ENCODE measurements at places on chromosomes 1 and 21.

GRCh38 chr1:221565711-221566110 is 176.2 kb downstream of the DUSP10 start:
- no peak for DNase-seq

- no peak for DNase-seq
Observed at GRCh38 chr1:217273866-217274265, 357.0 kb downstream of the GPATCH2 start.

GRCh38 chr1:41802532-41803501 is 115.9 kb downstream of the HIVEP3 start:
- no peak for DNase-seq

DNA sequence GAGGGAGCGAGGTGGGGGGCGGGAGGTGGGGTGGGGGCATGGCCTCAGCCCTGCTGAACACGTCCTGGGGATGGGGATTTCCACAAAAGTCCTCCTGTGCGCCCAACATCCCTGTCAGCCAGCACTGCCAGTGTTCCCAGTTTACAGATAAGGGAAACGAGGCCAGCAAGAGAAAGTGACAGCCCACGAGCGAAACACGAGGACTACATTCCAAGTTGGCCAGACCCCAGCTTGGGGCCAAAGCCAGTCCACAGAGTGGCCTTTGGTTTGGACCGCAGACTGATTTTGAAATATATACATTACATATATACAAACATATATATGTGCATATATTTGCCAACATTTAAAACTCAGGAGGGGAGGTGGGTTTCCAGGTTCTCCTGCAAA is 5.0 kb downstream of the FBXO2 start:
- no peak for DNase-seq

- peak; percentile 58 for DNase-seq
Observed at GRCh38 chr1:7478809-7479499, 292.1 kb upstream of the VAMP3 start.

DNA sequence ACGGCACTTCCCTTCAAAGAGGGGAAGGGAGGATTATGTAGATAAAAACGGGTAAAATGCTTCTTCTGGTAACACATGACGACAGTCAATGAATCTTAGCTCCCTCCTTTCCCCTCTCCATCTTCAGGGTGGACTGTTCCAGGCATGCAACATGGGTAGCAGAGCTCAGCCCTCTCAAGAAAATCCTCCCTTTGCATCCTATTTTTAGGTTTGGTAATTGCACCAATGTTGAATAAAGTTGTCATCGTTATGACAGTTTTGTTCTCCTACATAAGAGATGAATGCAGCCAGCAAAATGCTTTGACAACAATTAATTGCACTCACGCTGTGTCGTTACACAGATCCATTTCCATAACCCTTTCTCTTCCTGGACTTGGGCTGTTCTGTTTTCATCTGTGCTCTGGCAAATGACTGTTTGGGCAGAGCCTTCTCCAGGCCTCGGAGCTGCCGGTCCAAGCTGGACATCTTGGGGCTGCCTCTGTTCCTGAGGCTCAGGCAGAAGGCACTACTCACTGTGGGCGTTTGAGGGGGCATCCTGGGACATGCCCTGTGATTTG is 127.6 kb downstream of the CNIH3 start:
- DNase-seq, result no peak

GRCh38 chr1:205365945-205366463 is 9.3 kb upstream of the KLHDC8A start:
- DNase-seq, result no peak

DNA sequence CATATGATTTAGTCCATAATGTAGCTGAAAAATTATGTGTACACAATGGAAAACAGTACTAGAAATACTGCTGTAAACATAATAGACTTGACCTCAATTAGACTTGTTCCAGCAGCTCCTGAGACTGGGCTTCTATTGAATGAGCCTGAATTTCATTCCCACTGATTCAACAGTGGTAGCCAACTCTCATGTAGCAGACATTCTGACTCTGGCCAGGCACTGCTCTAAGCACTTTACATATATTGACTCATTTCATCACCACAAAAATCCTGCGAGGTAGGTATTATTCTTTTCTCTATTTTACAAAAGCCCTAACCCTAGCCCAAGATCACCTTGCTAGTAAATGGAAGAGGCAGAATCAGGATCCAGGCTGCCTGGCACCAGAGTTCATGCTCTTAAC is 12.8 kb upstream of the CTSS start:
- no peak for DNase-seq

DNA sequence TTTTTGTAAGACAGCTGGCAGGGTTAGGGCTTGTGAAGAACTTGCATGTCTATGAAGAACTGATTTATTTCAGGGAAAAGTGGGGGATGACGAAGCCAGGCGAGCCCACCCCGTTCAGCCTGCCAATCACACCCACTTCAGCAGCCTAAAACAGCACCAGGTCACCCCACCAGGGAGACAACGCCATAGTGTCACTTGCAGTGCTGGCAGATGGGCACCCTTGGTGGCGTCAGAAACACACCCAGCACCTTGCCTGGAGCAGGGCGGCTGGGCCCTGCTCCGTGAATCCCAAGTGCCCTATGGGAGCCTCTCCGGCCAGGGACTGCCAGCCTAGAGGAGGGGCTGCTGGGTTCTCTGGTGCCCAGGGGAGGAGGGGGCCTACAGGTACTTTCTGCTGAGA is 5.0 kb upstream of the NADK start:
- no peak for DNase-seq

DNA sequence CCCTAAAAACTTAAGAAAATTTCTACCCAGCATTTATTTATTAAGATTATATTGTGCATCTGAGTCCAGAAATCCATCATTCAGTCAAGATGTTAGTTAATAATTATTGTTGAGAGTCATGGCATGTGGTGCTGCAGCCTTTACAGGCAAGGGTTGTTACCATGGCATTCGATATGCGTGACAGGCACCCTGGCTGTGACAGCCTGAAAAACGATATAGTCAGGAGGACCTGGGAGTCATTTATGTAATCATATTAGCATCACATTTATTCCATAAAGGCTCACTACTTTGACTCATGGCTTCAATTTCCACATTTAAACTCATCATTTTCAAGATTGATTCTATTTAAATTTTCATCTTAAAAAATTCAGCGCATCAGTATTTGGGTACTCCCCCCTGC is 68.0 kb downstream of the CACHD1 start:
- no peak for DNase-seq

DNA sequence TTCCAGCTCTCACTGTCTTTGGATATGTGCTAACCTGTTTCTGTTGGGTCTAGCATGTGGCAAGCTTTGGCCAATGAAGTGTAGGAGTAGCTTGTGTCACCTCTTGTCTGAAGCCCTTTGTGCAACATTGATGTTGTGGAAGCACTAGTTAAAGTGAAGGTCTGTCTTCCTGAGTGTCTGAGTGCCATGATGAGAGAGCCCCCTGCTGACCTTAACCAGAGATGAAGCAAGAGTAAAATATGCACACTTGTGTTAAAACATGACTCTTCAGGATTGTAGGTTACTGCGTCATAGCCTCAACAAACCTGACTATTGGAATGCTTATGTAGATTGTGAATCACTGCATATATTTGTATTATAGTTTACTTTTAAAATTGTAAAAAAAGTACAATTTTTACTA is 103.7 kb downstream of the NCAM2 start:
- DNase-seq, result peak; percentile 72

- DNase-seq, result no peak
Observed at GRCh38 chr1:245322673-245323072, 167.9 kb downstream of the KIF26B start.

DNA sequence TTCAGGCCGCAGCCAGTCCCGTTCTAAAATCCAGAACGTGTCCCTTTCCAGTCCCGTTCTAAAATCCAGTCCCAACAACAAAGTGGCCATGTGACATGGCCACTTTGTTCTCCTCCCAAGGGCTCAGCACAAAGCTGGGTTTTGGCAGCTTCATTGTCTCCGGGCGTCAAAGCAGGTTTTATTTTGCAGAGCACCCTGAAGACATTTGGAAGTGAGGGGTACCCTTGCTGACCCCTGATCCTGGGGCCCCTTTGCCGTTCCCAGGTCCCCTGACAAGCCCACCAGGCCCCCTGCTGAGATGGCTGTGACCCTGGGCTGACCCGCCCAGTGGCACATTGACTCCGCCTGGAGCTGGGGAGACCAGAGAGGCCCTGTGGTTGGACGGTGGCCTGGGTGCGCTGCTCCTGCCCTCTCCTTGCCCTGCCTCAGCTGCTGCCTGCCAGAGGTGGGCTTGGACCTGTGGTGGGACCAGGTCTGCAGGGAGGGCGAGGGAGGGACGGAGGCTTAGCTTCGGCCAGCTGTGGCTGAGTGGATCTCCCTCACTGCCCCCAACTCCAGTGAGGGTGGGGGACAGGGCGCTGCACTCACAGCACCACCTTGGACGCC is 4.3 kb downstream of the PFKL start:
- DNase-seq, result no peak

DNA sequence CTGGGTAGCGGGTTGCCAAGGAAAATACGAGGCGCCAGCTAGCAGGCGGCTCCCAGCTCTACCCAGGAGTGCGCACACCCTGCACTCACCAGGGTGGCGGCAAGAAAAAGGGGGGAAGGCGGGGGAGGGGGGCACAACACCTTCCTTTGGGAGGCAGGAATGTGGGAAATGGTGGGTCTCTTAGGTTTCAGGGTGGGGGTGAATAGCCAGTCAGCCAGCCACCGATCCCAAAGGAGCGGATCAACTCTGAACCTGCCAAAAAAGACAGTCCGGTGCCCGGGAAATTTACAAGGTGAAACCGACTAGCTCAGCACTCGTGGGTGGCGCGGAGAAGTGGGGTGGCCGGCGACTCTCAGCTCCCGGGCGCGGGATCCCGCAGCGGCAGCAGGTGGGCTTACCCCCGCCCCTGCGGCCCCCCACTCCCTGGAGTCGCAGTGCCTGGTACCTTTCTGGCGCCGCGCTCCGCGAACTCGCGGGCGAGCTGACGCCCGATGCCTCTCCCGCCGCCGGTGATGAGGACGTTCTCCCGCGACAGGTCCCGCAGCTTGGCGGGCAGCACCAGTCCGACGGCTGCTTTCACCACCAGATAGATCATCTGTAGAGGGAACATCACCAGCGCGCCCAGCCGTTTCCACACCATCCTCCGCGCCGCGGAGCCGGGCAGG is 1.2 kb downstream of the DHRS3 start:
- DNase-seq, result no peak

DNA sequence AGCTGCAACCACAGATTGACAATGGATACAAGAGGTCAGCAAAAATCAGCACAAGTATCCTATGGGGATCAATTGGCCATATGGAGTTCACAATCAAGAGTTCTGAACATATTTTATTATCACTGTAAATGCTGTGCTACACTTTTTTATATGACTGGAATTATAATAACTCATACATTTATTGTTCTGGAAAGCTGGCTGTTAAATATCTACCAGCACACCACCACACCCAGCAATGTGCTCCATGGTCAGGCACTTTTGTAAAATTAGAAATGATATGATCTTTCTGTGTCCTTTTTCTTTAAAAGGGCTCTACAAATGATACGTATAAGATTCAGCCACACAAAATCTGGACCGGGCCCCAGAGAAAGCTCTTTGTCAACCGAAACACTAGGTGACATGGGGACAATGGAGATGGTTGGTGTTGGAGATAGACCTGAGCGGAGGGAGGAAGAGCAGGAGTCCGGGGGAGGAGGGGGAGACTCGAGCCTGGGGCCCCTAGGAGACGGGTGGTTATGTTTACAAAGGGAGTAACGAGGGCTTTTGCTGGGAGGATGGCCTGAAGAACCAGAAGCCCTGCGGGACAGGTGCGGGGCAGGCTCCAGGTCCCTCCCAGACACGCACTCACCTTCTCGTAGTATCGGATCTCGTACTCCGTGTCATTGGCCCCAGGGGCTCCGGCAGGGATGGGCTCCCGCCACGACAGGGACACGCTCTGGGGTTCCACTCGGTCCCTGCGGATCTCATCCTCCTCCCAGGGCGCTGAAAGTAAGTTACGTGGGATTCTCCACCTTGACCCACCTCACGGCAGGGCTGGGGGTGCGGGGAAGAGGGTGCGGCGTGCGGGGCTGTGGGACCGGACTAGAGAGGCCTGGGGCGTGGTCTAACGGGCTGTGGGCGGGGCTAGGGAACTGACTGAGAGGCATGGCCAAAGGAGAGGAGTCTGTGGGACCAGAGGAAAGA is 30.0 kb downstream of the EPHA10 start:
- no peak for DNase-seq

- no peak for DNase-seq
Observed at GRCh38 chr21:35406635-35407034, 357.5 kb upstream of the RUNX1 start.

GRCh38 chr1:243890576-243890975 is 40.5 kb upstream of the AKT3 start:
- DNase-seq, result peak; percentile 10

- no peak for DNase-seq
Observed at GRCh38 chr1:167628741-167629515, 1.1 kb upstream of the RCSD1 start.

- no peak for DNase-seq
Observed at GRCh38 chr1:4002061-4002521, 102.0 kb upstream of the C1orf174 start.

DNA sequence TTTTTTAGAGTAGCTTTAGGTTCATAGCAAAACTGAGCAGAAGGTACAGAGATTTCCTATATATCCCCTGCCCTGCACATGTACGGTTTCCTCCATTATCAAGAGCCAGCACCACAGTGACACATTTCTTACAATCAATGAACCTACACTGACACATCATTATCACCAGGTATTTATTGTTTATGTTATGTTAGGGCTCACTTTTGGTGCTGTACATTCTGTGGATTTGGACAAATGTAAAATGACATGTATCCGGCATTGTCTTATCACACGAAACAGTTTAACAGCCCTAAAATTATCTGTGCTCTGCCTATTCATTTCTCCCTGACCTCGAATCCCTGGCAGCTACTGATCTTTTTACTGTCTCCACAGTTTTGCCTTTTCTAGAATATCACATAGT is 93.7 kb upstream of the DPH5 start:
- DNase-seq, result no peak

- DNase-seq, result no peak
Observed at GRCh38 chr1:162700131-162700530, 67.9 kb downstream of the DDR2 start.

GRCh38 chr1:205140113-205140512 is 18.3 kb upstream of the RBBP5 start:
- no peak for DNase-seq

GRCh38 chr1:205481629-205482151 is 22.8 kb upstream of the CDK18 start:
- no peak for DNase-seq

DNA sequence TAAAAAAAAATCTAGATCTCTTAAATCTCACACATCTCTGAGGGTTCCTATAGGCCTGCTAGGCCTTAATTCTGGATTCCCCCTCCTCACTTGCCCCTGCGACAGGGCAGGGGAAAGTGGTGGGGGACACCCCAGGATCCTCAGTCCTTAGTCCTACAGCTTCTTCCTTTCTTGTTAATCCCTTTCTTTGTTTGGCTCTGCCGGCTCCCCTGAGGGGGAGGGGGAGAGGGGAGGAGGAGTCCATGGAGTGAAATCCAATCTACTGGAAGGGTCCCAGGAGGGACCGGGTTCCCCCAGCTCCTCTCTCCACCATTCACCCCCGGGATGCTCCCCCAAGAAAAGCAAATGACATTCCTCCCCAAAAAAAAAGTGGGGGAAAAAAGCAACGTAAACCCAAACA is 8.5 kb downstream of the MEX3A start:
- DNase-seq, result no peak

GRCh38 chr1:246417152-246417812 is 89.8 kb downstream of the SMYD3 start:
- DNase-seq, result no peak
